ENCODE measurements at places on chromosomes 1 and 21.

DNA sequence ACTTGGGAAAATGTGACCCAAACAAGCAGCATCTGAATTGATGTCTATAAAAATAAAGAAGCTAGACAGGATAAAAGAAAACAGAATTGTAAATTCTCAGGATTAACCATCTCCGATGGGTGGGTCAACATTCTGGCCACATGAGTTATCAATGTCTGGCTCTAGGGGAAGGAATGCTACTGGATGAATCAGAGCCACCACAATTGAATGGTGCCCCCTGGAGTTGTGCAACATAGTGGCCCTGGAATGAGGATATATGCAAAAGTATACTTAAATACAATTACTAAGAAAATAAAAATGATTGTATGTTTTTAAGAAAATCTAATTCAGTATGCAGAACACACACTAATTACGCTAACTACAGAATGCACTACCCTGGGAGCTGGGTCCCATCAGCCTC lies 185.6 kb downstream of the TGFBR3 start:
- no peak for DNase-seq

GRCh38 chr1:110393691-110394492 lies 3.1 kb upstream of the SLC16A4 start:
- no peak for DNase-seq

DNA sequence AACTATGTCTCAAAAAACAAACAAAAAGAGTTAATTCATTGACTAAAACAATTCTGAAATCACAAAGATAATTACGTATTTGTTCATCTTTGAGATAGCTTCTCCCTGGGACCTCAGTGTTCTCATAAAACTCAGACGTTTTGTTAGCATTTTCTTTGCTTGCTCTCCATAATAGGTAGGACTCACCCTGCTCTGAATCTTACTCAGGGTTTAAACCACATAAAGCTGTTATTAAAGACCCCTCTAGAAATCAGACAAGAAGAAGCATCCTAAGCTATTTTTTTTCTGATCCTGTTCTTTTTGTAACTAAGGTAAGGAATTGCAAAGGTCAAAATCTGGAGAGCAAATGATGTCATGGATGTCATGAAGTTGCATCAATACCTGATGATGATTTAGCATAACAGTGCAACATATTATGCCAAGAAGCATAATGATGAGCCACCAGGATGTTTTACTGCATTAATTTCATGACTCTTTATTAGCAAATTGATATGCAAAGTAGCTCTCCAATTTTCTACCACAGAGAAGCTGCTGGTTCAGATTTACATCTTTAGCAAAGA lies 2.4 kb downstream of the FBXO42 start:
- DNase-seq, result no peak

DNA sequence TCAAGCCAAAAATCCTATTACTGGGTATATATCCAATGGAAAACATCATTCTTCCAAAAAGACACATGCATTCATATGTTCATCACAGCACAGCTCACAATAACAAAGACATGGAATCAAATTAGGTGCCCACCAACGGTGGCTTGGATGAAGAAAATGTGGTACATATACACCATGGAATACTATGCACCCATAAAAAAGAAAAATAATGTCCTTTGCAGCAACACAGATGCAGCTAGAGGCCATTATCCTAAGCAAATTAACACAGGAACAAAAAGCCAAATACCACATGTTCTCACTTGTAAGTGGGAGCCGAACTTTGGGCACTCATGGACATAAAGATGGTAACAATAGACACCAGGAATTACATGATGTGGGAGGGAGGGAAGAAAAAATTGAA lies 113.6 kb downstream of the MRPL39 start:
- DNase-seq, result no peak

GRCh38 chr1:93614986-93615581 lies 66.6 kb downstream of the BCAR3 start:
- no peak for DNase-seq

GRCh38 chr1:34779962-34780361 lies 1.1 kb upstream of the GJB3 start:
- no peak for DNase-seq

DNA sequence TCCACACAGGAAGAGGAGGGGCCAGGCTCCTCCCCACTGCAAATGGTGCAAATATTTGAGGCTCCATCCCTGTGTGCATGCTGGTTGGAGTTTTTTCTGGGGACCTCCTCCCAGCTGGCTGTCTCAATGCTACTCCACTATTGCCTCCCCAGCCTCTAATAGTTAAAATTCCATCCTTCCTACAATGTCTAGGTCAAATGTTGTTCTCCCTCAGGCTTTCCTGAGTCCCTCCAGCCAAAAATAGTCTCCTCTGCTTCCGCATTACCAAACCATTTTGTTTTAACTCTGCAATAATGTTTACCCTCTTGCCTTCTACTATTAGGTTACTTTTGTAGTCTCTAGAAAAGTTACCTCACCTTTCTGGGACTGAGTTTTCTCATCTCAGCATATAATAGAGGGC lies 29.6 kb upstream of the FMO1 start:
- DNase-seq, result no peak

- DNase-seq, result no peak
Measured at GRCh38 chr21:44994047-44994694, 54.3 kb downstream of the SLX9 start.

DNA sequence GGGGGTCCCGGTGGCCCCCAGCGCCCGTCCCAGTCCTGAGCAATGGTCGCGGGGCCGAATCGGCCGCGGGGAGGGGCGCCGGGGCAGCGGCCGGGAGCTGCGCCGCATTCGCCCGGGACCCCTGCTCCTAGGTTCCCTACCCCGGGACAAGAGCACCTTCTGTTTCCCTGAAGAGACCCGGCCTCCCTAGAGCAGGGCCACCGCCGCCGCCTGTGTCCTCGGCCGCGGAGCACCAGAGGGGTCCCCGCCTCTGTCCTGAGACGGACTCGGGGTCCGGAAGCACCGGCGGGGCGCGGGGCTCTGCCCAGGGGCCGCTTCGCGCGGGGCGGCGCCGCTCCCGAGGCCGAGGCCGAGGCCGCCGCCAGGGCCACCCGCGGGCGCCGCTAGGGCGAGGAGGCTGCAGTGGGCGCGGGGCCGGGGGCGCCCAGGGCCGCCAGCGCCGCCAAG lies 157.9 kb downstream of the CASZ1 start:
- no peak for DNase-seq

GRCh38 chr1:9294910-9295636 lies 2.4 kb downstream of the SPSB1 start:
- DNase-seq, result no peak

GRCh38 chr1:55965981-55966461 lies 613.3 kb downstream of the PLPP3 start:
- no peak for DNase-seq

- DNase-seq, result no peak
Measured at GRCh38 chr1:34754964-34755637, at the start of gene GJB5. Gene GJB5, plus strand, starts transcription at chr1:34755047. Its CDS starts 2,284 bp downstream, at chr1:34757331.

DNA sequence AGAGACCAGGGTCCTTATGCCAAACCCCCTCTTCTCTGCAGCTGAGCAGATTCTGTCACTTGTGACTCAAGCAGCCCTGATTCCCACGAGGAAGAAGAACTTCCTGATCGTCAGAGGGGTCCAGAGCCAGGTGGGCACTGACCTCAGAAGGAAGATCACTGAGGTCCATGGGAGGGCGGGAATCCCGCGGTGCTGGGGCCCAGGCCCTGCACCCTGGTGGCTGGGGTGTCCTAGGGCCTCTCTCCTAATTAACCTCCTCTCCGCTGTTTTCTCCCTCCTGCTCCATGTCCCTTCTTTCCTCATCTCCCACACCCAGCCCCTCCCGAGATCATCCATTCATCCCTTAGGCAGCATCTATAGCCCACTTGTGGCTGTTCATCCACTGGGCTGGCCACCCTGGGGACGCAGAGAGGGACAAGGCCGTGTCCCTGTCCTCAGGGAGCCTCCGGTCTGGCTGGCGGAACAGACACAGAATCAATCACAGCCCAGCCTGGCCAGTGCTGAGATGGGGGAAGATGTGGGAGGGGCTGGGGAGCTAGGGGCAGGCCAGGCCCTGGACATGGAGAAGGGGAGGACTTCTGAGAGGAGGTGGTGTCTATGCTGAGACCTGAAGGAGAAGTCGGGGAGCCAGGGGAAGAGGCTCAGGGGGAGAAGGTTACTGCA lies 638.3 kb downstream of the MATN1 start:
- DNase-seq, result no peak

GRCh38 chr1:24928689-24929397 lies 1.2 kb downstream of the RUNX3 start:
- DNase-seq, result no peak

DNA sequence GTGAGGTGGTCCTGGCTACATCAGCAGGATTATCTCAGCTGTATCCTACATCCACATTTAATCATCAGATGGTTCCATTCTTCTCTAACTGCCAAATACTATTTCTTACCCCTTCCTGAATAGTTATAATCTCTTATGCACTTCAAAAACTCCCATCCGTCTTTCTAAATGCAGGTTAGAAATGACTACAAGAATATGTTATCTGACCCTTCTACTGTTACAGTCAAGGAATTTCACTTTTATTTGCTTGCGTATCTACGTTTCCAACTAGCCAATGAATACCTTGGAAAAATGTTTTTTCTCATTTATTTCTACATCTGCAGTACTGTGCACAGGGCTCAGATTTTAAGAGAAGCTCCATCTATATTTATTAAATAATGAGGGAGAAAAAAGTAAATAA lies 709.9 kb downstream of the KCNT2 start:
- no peak for DNase-seq

DNA sequence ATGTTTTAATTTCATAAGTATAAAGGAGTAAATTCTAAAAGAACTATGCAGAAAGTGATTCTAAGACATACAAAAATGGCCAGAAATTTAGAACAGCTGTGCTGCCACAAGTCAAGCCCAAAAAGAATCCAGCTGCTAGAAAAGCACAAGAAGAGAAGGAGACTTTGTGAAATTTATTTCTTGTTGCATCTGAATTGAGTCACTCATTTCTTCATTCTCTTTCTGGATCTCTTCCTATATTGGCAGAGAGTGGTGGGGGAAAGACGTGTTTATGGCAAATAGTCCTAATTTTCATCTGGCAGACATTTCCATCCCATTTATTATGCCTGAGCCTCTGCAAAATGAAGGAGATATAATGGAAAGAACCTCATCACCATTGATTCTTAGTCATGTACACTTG lies 139.6 kb upstream of the CTTNBP2NL start:
- DNase-seq, result no peak

DNA sequence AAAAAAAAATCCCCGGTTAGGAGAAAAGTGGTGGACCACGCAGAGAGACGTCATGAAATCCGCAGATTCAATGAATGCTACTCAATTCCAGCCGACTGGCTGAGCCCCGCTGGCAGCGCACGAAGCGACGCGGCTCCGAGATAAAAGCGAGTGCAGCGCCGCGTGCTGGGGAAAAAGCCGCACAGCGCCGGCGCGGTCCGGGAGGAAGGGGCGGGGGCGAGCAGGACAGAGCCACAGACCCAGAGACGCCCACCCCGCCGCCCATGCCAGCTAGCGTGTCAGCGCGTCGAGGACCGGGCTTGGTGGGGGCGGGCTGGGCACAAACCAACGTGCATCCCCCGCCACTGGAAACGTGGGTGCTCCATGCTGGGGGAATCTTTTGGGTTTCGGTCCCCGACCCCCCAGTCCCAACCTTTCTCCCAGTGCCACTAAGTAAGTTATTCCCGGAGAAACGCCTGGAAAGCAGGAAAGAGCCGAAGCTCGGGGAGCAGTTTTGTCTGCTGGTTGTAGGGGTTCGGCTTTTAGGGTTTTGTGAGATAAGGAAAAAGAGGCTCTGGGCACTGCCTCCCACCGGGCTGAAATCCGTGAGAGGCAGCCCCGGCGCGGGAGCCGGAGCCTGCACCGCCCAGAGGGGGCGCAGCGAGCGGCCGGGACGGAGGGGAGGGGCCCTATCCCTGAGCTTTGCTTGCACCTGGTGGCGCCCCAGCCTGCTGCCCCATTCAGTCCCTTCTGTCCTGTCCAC lies at the start of gene KCNJ6:
Gene KCNJ6, minus strand, starts transcription at position 148 of the 742 bp plus-strand sequence. CDS start 75,775 bp downstream, outside the sequence.
- peak; percentile 30 for DNase-seq

GRCh38 chr1:104132382-104132973 lies 382.8 kb downstream of the AMY1C start:
- DNase-seq, result no peak

GRCh38 chr1:165473081-165473480 lies 28.2 kb upstream of the RXRG start:
- no peak for DNase-seq

- DNase-seq, result no peak
Measured at GRCh38 chr1:160163615-160164014, 12.2 kb downstream of the ATP1A4 start.

DNA sequence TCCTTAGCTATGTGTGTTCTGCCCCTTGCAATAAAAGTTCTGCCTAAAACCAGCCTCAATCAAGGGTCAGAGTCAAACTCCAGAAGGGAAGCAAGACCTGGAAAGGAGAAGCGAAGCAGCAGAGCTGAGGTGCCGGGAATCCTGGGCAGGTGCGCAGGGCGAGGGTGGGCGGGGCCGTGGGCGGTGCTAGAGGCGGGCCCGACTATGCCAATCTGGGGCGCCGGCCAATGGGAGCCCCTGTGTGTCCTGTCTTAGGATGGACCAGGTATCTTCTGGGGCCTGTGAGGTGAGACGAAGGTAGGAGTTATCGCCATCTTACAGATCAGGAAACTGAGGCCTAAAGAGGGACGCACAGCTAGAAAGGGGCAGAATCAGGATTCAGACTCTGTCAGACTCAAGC lies 120.3 kb downstream of the PTPRU start:
- DNase-seq, result no peak

DNA sequence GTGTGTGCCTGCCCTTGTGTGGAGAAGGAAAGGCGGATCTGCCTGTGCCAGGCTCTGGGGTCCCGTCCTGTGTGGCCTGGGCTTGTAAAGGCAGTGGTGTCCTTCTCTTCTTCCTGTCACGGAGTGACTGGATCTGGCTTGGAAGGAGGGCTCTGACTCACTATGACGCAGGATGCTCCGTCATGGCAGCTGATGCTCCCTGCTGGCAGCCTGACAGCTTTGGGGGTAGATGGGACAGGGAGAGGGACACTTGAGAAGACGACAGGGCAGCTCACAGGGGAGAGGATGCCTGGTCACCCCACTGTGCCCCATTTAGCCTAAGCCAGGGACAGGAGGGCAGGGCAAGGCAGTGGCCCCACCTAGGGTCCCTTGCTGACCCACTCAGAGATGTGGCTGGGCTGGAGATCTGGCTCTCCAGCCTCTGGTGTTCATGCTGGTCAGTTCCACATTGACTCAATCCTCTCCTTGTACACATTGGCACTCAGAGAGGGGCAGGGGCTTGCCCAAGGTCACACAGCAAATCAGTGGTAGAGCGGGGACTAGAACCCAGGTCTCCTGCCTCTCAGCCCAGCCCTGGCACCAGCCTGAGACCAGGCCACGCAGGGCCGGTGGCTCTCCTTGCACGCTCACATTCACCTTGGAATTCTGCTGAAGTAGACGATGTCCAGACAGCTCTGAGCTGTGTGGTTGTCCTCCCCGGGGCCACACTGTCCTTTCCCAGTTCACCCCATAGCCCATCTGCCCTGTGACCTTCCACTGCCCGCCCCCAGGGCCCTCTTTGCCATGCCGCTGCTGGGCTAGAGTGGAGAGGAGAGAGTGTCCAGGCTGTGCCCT lies 2.8 kb upstream of the FAM131C start:
- no peak for DNase-seq

DNA sequence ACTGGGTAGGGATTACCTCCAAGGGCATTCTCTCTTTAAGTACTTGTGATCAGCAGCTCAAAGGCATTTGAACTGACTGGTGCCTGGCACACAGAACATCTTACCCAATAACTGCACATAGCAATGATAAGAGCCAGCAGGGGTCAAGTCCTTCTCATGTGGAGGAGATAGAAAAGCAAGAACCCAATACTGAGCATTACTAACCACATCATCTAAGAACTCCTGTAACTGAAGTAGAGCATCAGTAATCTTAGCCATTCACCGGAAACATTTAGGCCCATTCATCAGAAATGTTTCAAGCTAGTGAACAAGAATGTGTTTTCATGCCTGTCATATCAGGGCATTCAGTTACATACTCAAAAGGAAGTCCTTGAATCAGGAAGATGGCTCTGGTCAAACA lies 33.6 kb upstream of the THEM4 start:
- no peak for DNase-seq
